ENCODE measurements at places on chromosomes 16 and 17.

DNA sequence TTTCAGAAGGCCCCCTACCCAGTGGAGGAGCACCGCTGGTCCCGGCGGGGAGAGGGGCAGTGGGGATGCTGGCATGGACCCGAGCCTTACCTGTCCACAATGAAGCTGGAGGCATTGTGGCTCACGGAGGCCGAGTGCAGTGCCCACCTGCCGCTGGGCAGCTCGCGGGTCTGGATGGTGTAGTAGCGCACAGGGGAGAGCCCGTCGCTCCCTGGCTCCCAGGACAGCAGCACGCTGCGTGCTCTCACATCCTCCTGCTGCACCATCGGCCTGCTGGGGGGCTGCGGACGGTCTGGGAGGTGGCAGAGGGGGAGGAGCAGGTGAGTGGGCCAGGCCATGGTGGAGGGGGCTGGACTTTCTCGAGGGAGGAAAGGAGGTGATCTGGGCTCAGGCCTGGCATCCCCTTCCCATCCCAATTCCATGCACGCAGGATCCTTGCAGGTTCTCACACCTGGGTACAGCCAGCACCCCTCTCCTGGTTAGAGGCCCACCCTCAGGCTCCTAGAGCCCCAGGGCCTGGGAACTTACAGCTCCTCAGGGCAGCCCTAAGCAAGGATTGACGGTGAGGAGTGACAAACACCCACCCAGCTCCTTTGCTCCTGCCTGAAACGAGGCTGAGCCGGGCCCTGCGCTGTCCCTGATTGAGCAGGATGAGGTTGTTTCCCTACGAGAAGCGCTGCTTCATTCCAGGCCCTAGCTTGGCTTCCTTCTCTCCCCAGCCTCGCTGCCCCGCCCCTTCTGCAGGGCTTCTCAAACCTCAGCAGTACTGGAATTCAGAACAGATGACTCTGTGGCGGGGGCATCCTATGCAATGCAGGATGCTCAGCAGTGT, 76.2 kb upstream of the CDC42EP4 start:
- no peak for DNase-seq

- DNase-seq, result no peak
These were observed 177.1 kb downstream of the RAB11FIP4 start for GRCh38 chr17:31568539-31568938.

- DNase-seq, result no peak
These were observed 124.7 kb downstream of the C16orf78 start for GRCh38 chr16:49498264-49498663.

GRCh38 chr16:81838794-81839193, 59.7 kb downstream of the PLCG2 start:
- no peak for DNase-seq

DNA sequence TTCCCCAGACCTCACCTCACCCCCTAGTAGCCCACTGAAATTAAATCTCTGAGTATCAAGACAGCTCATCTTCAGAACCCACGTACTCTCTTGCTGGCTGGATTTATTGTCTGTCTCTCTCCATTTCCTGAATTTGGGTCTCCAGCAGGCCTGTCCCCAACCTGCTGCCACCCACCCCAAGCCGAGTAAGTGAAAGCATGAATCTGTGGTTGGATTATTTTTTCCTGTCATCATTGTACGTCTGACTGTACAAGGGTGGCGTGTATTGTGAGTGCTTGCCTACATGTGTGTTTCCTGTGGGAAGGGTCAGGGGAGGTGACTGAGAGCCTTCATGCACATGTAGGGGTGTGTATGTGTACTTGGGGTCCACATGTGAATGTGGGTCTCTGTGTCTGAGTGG, 5.4 kb downstream of the TNP2 start:
- DNase-seq, result no peak

DNA sequence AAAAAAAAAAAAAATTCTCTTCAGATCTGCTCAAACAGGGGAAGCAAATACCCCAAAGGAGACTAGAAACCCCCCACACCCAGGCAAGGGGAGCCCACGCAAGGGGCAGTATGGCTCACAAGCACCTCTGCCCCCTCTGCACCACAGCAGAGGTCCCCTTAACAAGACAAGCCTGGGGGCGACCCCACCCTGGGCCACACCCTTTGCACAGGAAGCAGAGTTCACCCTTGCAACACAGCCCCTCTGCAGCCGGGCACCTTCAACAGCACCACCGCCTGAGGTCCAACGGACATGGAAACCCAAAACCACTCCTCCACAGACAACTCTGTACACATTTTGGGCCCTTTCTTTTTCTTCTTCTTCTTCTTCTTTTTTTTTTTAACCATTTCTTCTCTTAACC, 12.8 kb downstream of the AXIN1 start:
- DNase-seq, result no peak

DNA sequence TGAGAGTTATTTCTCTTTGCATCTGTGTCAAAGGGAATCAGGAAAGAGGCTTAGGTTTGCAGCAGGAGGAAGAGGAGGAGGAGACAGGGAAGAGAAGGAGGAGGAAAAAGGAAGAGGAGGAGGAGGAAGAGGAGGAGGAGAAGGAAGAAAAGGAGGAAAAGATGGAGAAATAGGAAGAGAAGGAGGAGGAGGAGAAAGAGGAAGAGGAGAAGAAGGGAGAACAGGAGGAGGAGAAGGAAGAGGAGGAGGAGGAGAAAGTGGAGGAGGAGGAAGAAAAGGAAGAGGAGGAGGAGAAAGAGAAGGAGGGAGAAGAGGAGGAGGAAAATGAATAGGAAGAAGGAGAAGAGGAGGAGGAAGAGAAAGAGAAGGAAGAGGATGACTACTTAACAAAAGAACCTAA, 459.1 kb downstream of the GRIN2A start:
- no peak for DNase-seq

GRCh38 chr17:29212681-29213121, 32.5 kb upstream of the MYO18A start:
- no peak for DNase-seq

GRCh38 chr16:2278272-2278608, 10.3 kb upstream of the RNPS1 start:
- DNase-seq, result no peak

DNA sequence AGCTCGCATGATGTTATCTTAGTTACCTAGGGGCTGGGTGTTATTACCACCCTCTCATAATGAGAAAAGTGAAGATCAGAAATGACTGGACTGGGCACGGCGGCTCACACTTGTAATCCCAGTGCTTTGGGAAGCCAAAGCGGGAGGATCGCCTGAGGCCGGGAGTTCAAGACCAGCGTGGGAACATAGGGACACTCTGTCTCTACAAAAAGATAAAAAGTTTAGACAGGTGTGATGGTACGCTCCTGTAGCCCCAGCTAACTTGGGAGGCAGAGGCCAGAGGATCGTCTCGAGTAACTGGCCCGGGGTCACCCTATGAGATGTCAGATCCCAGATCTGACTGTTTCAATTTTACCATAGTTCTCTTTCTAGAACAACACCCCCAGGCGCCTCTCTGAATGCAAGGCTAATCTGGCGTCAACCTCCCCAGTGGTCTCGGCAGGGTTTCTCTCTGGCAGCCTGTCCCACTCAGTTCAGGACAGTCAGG, 1.9 kb upstream of the CCDC102A start:
- no peak for DNase-seq

GRCh38 chr17:66313995-66314659, 11.7 kb downstream of the PRKCA start:
- DNase-seq, result no peak

DNA sequence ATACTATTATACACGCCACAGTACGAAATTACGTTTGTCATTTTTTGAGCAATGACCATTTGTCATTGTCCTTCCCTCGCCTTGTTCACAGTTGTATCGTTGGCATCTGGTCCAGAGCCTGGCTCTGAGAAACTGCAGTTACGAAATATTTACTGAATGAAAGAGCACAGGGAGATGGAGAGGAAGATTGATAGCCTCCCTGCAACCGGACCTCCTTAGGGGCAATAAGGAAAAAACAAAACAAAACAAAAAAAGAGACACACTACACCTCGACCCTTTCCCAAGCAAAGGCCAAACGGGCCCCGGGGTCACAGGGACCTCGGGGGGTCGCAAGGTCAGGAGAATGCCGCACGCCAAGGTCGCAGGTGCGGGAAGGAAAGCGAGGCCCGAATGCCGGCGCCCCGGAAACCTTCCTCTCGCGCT, 857 bp downstream of the GOT2 start:
- no peak for DNase-seq

DNA sequence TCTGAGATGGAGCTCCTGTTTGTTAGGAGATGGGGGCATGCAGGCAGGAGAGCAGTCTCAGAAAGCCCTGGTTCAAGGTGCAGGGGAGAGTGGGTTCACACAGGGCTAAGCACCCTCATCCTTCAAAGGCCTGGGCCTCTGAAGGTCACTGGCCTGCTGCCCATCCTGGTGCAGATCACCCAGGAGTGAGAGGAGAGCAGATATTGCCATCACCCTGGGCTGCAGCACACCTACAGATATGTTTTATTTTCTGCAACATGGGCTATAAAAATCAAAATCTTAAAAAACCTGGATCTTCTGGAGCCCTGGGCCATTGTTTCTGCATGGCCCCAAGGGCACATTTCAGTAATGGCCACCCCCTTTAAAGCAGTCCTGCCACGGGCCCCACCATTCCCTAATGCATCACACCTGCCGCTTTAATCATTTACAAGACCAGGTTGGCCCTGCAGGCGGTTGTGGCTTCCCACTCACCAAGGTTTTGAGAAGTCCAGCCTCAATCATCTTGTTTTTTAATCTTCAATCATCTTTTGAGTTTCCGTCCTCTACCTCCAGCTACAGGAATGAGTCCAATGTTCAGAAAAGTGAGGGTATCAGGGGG, 20.4 kb upstream of the NUP93 start:
- no peak for DNase-seq

GRCh38 chr16:11238272-11239202, 17.5 kb downstream of the SOCS1 start:
- no peak for DNase-seq

GRCh38 chr17:14688134-14688533, 387.3 kb downstream of the HS3ST3B1 start:
- no peak for DNase-seq

DNA sequence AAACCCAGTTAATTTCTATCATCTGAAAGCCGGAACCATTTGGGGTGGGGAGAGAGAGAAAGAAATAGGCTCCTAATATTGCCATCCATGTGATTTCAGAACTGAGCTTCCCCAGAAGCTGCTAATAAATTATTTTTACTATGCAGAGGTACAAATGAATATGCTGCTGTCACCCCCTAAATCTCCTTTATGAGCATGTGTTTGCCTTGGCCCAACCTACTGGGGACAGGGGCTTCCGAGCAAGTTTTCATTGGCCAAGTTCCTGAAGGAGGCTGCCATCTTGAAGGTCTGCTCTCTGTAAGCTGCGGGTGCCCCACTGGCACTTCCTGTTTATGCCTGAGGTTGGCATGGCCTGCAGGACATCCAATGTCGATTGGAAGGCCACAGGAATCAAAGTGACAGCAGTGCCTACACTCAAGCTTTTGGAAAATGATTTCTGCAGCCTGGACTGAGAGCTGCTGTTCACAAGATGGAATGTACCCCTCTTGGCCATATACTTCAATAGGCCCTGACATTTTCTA, 194.7 kb downstream of the XYLT1 start:
- no peak for DNase-seq

DNA sequence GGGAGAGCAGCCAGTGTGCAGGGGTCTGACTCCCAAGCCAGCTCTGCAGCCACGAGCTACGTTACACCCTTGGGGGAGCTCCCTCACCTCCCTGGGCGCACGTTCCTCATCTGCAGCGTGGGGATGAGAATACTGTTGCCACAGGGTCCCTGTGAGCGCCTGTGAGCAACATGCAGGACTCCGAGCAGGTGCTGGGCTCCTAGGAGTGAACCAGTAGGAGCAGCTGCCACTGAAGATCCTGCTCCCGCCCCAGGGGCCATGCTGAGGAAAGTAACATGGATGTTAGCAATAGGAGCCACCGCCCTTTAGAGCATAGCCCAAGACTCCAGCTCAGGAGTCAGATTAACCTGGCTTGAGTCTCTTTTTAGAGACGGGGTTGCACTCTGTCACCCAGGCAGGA, 15.9 kb downstream of the DNAAF1 start:
- no peak for DNase-seq

DNA sequence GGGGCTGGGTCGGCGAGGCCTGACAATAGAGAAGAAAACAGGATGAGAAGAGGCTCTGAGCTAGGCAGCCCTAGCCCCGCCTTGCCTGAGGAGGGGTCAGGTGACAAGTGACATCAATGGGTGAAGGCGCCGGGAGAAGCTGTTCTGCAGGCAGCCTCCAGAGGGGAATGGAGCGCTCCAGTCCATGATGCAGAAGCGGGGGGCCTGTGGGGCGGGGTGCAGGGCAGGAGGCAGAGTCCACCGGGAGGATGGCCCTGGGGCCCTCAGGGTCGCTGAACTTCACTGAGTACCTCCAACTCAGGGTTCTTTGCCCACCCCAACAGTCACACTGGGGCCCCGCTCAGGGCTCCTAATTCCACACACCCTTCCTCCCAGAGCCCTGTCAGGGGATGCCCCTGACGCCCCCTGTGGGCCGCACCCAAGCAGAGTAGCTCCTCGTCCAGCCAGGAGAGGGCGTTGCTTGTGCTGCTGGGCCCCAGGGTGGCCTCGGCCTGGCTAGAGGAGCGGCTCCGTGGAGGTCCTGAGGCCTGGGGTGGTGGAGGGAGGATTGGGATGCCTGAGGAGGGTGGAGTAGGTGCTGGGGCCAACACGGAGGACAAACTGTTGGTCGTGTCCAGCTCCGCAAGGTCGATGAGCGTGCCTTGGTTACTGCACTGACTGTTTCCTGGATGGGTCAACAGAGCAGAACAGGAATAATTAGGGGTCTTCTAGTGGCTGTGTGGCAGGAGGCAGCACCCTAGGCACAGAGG, 20.8 kb downstream of the GGA3 start:
- DNase-seq, result peak; percentile 51

DNA sequence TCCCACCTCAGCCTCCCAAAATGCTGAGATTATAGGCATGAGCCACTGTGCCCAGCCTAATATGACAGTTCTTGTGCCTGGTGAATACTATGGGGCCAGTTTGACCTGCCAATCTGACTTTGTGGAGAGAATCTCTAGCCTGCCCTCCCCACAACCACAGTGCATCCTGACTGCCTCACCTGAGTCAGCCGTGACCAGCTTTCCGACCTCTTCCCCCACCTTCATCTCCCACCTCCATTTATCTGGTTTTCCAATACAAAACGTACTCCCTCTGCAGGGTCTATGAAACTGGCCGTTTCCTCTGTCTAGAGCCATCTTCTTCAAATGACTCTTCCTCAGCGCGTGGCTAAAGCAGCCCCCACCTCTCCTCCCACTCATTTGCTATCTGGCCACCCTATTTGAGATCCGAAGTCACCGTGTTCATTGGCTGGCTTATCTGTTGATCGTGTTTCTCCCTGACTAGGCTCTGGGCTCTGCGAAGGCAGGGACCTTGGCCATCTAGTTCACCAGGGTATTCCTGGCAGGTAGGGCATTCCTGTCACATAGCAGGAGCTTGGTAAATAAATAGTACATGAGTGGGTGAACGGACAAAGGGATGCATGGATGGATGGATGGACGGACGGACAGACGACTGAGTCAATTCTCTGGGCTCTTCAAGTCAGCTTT, 22.3 kb upstream of the PLLP start:
- no peak for DNase-seq

GRCh38 chr17:2030779-2031163, 818 bp downstream of the DPH1 start:
- DNase-seq, result no peak

- no peak for DNase-seq
These were observed 172.9 kb upstream of the ZFHX3 start for GRCh38 chr16:73220836-73221235.

- no peak for DNase-seq
These were observed 33.8 kb downstream of the MPRIP start for GRCh38 chr17:17076066-17076465.

GRCh38 chr17:28842282-28843012, at the start of gene FAM222B:
TSS of gene FAM222B (minus strand) at chr17:28842790. CDS start at chr17:28766667, 76,123 bp downstream.
- DNase-seq, result peak; percentile 94

- no peak for DNase-seq
These were observed 53.5 kb downstream of the ABR start for GRCh38 chr17:1126250-1126797.

- DNase-seq, result peak; percentile 19
These were observed 20.4 kb upstream of the YPEL2 start for GRCh38 chr17:59311051-59311468.

Measured in CD4-positive, alpha-beta T cell (primary cell).